ENCODE measurements at places on chromosomes 7 and 10.

DNA sequence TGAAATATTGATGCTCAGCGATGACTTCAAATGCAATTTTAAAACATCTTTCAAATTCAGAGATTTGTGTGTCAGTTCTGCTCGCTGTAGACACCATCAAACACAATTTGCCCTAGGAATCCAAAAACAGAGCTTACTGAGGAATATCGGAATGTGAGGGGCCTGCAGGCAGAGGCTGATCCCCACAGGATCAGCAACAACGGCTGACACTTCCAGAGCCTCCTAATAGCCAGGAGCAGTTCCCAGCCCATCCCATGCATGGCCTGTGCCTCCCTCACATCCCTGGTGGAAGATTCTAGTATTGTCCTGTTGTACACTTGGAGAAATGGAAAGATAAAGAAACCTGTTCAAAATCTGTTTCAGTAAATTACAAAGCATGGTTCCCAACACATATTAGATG is 129.7 kb upstream of the VWC2 start:
- DNase-seq: no peak

GRCh38 chr10:106625751-106626150 is 538.8 kb downstream of the SORCS1 start:
- no peak for DNase-seq

GRCh38 chr10:75825661-75826060 is 394.2 kb downstream of the LRMDA start:
- DNase-seq: no peak

- DNase-seq: no peak
These were observed 639.3 kb upstream of the GALNT17 start for GRCh38 chr7:70492625-70493024.

GRCh38 chr7:99270702-99271101 is 1.9 kb upstream of the MYH16 start:
- DNase-seq: no peak

DNA sequence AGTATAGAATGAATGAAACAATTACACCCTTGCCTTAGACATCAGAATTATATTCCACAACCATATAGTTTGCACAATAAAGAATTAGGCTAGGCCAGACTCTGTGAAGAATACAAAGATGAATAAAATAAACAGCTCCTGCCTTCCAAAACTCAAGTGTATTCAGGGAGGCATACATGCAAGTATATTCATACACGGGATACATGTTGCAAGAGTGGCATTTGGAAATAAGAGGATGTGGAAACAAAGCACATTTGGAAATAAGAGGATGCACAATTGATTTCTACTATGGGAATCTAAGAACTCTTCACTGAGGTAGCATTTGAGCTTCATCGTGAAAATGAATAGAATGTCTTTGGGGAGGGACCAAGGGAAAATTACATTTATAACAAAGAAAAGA is 27.0 kb upstream of the TMEM26 start:
- no peak for DNase-seq

DNA sequence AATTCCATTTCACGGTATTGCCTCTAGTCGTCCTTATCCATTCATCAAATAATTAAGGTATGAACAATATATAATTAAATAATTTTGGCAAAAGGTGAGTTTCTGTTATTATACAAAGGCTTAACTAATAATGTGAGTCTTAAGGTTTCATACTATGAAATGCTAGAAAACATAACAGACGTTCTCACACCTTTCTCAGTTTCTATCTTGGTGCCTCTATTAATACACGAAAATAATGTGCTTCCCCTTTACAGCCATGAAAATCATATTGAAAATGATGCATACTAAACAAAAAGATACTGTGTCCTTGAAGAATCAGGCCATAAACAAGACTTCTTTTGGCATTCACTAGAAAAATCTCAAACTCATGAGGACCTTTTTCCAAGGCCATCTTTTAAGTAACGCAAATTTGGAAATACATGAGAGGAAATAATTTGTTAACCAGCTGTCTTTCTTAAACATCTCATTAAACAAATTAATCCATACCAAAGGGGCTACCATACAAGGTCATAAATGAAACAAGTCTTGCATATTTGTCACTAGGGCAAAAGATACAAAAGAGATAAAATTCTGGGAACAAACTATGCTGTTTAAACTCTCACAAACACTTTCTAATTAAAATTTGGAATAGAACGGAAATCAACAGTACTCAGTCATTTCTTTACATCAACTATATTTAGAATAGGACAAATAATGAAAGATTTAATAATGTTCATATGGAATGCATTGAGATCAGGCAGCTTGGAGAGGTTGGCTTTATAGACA is 53.9 kb upstream of the CAV2 start:
- no peak for DNase-seq

DNA sequence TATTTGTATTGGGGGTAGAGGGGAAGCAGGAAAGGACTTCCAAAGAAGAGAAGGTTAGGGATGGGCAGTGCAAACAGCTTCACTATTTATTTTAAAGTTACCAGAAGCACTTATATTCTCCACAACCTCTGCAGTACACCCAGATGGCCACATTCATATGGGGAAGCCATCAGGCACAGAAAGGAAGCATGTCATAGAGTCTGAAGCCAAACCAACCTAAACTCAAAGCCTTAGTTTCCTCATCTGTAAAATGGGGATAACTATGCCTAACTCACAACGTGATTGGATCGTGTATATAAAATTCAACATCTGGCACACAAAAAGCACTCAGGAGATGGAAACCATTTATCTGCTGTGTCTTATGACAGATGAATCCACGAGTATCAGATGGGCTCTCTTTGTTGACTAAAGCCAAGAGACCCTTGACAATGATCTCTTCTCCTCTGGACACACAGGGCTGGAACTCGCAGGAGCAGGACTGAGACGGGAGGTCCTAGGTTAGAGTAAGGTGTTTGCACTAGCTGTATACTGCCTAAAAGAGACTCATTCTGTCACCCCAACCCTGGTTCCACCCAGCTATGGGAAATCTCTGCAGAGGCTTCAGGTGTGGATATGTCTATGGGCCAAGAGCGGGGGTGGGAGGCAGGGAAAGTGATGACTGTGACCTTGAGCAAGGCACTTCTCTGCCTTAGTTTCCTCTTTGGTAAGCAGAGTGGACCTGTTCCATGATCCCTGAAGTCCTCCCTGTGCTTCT is 1.8 kb downstream of the KIAA1549 start:
- no peak for DNase-seq

GRCh38 chr10:28684986-28685580 is 7.8 kb downstream of the BAMBI start:
- DNase-seq: no peak

- no peak for DNase-seq
These were observed 6.3 kb upstream of the RHOBTB1 start for GRCh38 chr10:60950300-60950699.

GRCh38 chr7:31049005-31049765 is 2.9 kb upstream of the ADCYAP1R1 start:
- DNase-seq: no peak

Data from EL (cell line).